ENCODE measurements at places on chromosomes 13 and 19.

- DNase-seq = peak; percentile 35
Measured at GRCh38 chr13:23656637-23657371, 86.6 kb downstream of the TNFRSF19 start.

- DNase-seq = no peak
Measured at GRCh38 chr13:50085063-50085462, 69.8 kb downstream of the KCNRG start.

DNA sequence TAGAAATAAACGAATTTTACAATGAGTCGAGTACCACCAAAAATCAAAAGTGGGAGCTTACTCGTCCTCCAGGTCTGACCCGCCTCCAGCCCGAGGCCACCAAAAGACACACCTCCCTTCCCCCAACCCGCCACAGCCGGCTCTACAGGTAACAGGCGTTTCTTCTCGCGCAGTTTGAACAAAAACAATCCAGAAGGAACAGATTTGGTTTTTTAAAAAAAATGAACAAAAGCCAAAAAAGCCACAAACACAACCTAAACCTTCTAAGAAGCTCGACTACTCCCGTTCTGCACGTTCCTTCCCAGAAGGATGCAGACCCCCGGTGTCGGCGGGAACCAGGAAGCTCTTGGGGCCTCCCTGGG lies 671 bp downstream of the ZDHHC20 start:
- peak; percentile 76 for DNase-seq

GRCh38 chr19:39506944-39507714 lies 7.8 kb upstream of the SELENOV start:
- DNase-seq = peak; percentile 89

GRCh38 chr19:8487137-8487851 lies 15.1 kb downstream of the PRAM1 start:
- peak; percentile 75 for DNase-seq

DNA sequence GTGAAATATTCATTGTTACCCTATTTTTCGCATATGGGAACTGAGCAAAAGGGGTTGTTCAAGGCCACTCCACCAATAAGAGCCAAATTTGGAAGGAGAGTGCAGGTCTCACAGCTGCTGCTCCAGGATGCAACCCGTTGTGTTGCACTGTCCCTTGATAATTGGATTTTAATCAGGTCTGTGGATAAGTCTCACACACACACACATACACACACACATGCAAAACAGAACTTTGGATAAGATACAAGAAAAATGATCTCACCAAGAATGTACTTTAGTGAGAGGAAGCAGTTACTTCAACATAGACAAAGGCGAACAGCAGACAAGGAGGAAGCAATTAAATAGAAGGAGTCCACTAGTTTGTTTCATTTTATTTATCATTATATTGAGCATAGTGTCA lies 127.3 kb upstream of the EDNRB start:
- DNase-seq = no peak

DNA sequence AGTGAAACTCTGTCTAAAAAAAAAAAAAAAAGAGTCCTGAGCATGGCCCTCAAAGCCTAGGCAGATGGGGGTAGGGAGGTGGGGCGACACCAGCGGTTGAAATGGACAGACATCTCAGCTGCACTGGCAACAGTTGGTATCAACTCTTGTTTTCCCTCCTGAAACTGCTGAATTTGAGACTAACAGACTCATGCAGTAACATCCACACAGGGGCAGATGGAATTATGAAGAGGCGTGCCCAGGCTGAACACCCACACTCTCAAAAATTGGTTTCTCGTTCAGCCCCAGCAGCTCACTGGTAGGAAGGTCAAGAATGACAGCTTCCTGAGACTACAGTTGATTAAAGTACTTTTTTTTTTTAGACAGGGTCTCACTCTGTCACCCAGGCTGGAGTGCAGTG lies 24.1 kb downstream of the PBX4 start:
- DNase-seq = peak; percentile 27

DNA sequence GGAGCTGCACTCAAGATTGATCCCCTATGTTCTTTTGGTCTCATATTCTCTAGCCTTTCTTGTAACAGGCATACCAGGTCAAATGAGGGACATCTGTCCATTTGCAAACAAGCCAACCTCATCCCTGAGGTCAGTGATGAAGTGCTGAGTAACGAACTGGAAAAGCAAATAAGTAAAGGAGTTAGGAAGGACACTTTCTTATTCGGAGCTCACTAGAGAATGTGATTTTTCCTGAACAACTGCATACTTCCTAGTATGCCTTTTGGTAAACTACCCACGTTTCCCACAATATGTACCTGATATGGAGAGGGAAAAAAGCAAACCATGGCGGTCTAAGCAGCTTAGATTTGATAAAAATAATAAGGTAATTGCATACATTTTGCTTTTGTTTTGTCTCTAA lies 91.0 kb upstream of the MYCBP2 start:
- DNase-seq = no peak

GRCh38 chr13:23859455-23859854 lies 29.7 kb downstream of the MIPEP start:
- no peak for DNase-seq

DNA sequence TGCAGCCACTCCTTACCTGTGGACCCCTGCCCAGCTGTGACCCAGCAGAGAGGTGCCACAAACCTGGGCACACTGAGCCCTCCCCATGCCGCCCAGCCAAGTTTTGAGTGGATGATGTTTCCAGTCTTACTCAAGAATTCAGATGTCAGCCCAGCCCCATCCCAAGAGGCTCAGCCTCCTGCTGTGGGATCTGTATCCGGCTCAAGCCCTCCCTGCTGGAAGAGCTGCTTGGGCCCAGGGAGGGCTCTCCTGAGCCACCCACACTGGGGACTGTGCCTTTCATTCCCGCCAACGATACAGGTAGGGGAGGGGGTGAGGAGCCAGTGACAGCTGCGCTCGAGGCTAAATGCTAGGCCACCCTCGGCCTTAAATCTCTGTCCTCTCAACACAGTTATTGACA lies 5.9 kb upstream of the SLC7A9 start:
- no peak for DNase-seq

DNA sequence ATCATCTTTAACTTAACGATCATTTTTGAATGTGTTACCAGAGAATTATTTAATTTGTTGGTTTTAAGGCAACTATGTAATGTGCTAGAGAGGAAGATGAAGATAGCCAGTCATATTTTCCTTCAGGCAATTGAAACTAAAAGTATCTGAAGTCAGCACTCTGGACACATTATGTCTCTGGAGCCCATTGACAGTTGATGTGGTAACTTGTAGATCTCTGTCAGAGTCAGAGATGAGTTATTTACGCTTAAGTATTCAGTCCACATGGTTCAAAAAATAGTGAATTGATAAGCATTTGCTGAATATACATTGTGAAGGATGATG lies 2.1 kb downstream of the ZMYM2 start:
- peak; percentile 34 for DNase-seq

DNA sequence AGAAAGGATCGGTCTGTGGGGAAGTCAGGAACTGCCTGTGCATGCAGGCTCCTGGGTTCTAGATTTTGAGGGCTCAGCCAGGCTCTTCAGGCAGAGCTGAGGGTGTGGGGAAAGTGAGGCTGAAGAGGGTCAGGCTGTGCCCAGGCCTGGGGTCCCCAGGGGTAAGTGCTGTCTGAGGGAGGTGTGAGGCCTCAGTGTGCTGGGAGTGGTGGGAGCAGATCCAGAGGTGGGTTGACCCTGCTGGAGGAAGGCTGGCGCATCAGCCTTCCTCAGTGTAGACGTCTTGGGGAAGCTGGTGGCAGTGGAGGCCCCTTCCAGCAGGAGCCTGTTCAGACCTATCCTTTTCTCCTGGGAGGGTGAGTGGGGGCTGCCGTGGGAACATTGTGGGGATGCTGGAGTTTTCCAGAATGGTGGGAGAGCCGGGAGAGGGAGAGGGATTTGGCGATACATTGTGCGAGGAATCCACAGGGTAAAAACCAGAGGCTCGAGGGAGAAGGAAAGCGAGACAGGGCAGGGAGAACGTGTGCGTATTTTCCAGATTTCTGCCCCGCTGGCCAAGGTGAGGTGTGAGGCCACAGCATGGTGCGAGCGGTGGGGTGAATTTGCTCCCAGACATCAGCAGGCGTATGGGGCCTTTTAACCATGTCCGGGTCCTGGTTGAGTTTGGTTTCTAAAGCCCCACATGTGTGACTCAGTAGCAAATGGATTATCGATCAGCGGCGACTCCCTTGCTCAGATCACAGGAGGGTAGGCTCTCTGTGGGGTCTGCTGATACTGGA lies 237.7 kb downstream of the TEX29 start:
- no peak for DNase-seq

GRCh38 chr19:54612428-54612827 lies 17.9 kb upstream of the LILRB1 start:
- DNase-seq = no peak

DNA sequence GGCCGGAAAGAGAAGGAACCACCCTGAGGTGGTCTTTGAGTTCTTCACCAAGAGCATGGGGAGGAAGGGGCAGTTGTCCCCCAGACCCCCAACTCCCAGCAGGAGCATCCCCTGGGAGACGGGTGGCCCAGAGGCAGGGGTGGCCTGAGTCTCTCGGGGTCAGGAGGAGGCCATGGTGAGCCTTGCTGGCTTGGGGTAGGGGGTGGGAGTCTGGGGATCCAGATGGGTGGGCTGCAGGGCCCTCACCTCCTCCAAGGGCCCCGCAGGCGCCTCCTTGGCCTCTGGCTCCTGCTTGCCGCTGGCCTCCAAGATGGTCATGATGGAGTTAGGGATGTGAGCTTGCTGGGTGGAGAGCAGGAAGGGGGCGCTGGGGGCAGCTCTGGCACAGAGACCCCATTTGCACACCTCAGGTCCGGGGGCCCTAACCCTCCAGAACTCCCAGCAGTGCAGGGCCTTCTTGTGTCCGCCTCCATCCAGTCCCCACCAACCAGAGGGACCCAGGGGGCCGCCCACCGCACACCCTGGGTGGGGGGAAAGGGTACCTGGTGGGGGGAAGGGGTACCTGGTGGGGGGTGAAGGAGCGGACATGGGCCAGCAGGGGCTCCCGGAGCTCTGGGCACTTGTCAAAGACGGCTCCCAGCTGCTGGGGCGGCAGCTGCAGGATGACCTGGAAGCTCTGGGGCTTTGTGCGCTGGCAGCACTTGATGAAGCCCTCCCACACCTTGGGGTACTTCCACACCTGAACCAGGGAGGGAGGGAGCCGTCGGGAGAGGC lies 1.3 kb upstream of the RSPH6A start:
- DNase-seq = no peak

DNA sequence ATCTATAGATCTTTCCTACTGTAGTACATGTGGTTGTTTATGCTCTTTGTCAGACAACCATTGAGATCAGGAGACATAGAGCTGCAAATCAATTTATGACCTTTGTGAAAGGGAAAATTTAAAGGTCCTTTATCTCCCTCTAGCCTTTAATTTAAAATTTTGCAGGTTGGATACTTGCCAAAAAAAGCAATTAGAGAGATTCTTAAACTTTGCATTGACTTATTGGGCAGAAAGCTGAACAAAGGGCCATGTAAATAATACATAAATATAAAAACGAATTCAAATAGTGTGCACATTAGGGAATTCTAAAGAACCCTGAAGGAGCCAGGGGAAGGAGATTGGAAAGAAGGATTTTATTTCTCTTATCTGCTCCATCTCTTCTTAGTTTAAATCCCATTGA lies 22.0 kb upstream of the RB1 start:
- DNase-seq = no peak

- DNase-seq = peak; percentile 57
Measured at GRCh38 chr19:4380254-4380727, 20.1 kb downstream of the SH3GL1 start.

DNA sequence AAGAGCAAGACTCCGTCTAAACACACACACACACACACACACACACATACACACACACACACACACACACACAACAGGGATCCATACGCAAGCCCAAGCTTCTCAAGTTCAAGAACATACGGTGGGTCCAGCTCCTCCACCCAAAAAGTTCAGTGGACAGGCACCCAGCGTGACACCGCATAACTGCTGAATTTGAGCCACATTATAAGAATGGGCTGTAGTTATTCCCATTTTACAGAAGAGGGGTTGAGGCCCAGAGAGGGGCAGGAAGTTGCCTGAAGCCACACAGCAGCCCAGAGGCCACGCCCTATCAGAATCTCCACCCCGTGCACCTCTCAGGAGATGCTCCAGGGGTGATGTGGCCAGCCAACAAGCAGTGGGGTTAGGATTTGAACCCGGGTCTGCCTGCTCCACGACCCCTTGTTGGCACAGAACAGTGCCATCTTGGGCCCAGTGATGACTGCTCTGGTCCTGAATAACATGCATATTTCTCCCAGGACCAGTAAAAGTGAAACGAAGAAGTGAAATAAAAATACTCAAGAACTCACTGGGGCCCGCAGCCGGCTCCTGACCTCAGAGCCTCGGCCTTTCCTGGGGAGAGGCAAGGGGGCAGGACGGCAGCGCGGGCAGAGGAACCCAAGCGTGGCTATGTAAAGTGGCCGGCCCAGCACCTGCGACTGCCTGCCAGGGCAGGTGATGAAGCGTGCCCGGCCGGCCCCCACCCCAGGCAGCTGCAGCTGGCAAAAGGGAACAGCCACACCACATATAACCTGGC lies 61.9 kb downstream of the AP1M1 start:
- DNase-seq = peak; percentile 89

DNA sequence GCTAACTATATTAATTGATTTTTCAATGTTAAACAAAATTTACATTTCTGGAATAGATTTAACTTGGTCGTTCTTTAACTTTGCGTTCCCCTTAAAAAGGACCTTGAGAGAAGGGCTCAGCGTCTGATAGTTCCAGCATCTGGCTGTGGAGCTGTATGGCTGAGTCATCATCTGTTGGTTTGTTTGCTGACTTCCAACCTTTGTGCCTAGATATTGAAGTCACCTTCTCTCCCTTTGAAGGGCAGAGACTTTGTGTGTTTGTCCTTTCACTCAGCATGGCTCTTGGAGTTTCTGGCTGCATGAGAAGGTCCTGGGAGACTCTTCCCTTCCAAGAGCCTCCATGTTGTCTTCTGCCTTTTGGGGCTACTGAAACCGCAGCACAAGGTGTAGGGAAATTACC lies 16.6 kb upstream of the IRS2 start:
- no peak for DNase-seq

DNA sequence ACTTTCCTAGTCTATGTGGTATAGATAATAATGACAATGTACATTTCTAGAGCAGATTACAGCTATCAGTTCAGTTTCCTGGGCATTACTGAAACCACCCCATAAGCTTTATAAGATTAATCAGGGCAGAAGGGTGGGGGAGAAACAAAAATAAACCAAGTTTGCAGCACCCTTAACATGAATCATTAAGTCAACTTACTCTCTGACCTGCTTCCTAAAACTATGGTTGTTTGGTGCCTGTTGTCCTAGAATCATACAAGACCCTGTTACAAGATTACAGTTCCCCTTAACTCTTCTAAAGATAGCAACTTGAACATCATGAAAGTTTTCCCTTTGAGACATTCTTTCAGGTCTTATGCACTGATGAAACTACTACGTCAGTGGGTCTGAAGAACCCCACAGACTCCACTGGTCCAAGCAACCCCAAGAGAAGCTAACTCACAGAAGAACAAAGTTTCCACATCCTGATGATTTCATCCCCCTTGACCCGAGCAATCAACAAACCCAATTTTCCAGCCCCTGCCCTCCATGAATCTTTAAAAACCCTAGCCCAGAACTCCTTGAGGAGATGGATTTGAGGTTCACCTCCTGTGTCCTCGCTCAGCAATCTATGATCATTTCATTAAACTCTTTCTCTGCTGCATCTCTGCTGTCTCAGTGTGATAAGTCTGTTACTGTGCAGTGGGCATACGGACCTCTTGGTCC lies 336.5 kb downstream of the FOXO1 start:
- peak; percentile 47 for DNase-seq

GRCh38 chr13:90951663-90952062 lies 395.8 kb upstream of the MIR17HG start:
- DNase-seq = no peak
